Activated CD4-positive, alpha-beta T cell treated with anti-CD3 and anti-CD28 coated beads, Interleukin-2, amount 50 U/mL, for 48 hours (primary cell): ENCODE measurements at places on chromosomes 1 and 21.

DNA sequence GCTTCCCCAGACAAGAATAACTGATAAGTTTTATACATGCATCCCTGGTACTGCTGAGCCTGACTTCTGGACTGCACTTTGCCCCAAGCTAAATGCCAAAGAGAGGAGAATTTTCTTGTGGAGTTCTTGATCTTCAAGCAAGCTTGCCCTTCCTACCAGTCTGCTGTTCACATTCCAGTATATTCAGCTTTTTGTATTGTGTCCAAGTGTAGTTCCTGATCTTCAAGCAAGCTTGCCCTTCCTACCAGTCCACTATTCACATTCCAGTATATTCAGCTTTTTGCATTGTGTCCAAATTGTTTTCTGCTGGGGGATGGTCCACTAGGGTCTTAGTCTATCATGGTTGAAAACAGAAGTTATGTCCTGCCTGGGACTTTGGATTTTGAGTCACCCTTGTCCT is 894 bp upstream of the TSEN15 start:
- no peak for DNase-seq

GRCh38 chr1:77926561-77927357 is 38.3 kb downstream of the NEXN start:
- no peak for DNase-seq

DNA sequence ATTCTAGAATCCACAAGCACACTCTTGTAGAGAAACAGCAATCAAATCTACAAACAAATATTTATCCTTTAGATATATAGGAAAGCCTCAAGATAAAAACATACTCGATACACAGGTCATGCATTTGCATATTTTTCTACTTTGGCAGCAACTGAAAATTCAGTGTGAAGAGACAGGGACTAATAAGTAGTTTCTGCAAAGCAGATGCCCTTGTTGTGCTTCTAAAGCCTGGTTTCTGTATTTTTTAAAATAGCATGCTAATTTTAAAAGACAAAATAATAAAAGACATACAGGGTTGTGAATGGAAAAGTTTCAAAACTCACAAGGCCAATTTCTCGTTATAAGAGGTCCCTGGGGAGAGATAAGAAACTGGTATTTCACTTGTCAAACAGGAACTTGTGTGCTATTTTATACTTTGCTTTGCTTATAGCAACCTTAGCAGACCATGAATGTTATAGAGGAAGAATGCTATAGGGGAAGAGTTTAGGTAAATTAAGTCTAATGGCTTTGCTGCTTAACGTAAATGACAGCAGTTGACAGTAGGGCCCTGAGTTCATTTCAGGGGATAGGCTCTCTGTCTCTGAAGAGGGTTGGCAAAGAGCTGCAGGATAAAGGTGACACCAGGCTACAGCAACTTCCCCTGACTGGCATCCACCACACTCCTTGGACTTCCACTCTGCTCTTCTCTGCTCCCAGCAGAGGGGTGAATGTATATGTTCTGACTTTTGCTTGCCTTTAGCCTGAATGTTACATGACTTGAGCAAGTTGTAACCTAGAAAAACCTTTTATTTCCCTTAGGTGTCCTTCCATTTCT is 9.4 kb upstream of the RGS13 start:
- no peak for DNase-seq

DNA sequence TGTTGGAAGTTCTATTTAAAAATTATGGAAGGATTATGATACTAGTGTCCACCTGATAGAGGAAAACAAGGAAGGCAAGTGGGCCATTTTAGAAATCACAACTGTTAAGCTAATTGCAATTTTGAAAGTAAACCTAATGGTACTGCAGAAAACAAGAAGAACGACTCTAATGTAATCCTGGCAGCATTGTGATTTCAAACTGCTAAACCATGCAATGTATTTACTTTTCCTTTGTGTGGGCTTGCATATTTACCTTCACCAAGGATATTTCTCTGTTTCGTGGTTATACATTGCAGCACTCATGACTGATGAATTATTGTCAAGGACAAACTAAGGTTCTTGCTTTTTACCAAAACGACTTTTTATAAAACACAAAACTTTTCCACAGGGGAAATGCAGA is 88.1 kb downstream of the TM2D1 start:
- DNase-seq = no peak

GRCh38 chr1:202561726-202562443 is 148.4 kb downstream of the SYT2 start:
- no peak for DNase-seq

- DNase-seq = no peak
Observed at GRCh38 chr1:5941671-5942070, 50.6 kb downstream of the NPHP4 start.

DNA sequence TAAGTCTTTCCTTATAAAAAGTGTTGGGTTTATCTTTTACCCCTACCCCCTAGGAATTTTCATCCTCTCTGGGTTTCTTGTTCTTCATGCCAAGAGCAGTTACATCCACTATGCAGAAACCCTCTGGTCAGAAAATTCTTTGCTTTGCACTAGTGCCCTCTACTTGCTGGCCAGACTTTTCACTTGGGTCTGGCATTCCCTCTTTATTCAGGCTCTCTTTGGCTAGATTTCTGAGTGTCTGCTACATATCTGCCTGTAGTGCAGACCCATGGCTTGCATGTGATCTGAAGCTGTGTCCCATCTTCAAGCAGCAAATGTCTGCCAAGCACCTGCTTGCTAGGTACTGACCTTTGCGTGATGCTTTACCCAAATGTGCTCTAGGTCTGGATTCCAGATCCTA is 237.0 kb downstream of the GPATCH2 start:
- no peak for DNase-seq
